ENCODE measurements at places on chromosomes 12 and 14.

GRCh38 chr14:61812347-61813095, 50.3 kb downstream of the SNAPC1 start:
- peak; percentile 47 for DNase-seq

DNA sequence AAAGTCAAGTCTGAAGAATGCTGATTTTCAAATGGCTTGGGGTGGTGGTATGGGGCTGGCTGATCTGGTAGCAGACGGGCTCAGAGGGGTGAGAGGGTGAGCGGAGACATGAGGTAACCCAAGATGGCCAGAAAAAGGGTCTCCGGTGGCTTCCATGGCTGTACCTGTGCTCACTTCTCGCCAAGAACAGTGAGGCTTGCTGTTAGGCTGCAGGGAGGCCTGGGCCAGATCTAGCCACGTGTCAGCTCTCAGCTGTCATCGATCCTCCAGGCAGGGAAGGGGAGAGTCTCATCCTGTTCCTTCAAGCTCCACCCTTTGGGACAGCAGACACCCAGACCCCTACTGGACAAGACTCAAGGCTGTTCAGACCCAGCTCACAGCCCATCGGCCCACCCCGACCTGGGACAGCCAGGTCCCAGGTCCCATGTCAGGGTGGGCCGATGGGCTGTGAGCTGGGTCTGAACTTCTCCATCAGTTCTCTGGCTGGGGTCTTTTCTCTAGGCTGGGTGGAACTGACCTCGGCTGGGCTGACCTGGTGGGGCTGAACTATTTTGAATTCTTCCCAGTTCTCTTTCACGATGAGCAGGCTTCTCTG, 9.0 kb downstream of the LRTM2 start:
- DNase-seq, result no peak

DNA sequence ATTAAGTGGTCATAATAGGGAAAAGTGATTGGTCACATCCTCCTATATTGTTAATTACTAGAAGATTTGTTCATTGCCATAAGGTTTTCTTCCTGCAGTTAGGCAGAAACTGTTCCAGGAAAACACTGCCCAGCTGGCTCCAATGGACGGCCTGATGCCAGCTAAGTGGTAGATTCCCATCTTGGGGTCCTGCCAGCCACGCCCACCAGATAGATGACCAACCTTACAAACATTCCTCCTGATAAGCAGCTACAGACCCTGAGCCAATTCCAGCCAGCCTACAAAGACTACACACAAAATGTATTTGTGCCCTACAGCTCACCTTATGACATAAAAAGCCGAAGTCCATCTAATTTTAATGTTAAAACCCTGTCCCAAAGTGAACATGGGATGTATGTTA, 685.9 kb upstream of the USP15 start:
- no peak for DNase-seq

DNA sequence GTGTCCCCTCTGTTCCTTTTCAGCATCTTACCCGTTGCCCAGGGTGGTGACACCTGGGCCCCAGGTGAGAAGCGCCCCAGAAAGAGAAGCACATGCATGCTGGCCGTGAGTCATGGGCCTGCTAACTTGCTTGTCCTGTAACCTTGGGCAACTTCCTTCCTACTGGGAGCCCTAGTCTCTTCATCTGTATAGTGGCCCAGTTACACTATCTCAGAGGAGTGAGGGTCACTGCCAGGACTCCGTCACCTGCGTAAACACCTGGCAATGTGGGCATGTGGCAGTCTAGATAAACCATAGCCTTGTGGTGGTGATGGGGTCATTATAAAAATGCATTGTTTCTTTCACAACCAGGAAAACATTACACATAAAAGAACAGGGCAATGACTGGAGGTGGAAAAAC, 125.2 kb downstream of the SLC25A47 start:
- DNase-seq, result no peak

DNA sequence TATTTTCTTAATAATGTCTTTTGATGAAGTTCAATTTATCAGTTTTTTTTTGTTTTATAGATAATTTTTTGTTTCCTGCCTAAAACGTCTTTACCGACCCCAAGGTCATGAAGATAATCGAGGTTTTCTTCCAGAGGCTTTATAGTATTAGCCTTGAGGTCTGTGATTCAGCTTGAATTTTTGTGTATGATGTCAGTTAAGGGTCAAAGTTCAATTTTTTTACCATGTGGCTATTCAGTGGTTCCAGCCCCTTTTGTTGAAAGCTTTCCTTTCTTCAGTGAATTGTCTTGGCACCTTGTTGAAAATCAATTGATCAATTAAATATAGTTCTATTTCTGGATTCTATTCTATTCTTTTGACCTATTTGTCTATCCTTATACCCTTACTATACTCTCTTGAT, 3.2 kb upstream of the MGST1 start:
- no peak for DNase-seq

- peak; percentile 68 for DNase-seq
Measured at GRCh38 chr14:91380610-91381371, 36.8 kb downstream of the CCDC88C start.

- DNase-seq, result no peak
Measured at GRCh38 chr12:109288571-109288970, 20.5 kb downstream of the FOXN4 start.

DNA sequence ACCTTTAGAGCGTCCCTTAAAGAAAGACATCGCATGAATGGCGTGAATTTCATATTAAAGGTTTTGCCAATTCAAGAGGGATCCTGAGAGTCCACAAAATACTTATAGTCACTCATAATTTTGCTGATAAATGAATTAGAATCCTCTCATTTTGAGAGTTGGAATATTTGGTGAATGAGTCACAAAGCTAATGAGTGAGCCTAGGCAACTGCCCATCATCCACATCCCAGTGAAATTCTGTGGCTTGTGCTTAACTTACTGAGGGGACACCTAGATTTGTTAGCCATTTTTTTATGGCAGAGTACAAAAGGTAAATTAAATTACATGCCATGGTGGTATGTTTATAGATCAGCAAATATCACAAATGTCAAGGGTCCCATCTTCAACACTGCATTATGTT, 12.7 kb upstream of the NOXRED1 start:
- DNase-seq, result no peak

GRCh38 chr12:72148709-72149108, 123.5 kb upstream of the TRHDE start:
- no peak for DNase-seq

GRCh38 chr12:105330283-105330930, at the start of gene C12orf75:
Gene C12orf75, plus strand, starts transcription at chr12:105330691. Its CDS starts 201 bp downstream, at chr12:105330892.
- peak; percentile 89 for DNase-seq

GRCh38 chr12:130419116-130419515, 81.4 kb downstream of the PIWIL1 start:
- DNase-seq, result no peak

- no peak for DNase-seq
Measured at GRCh38 chr12:54590978-54591591, 2.6 kb upstream of the PPP1R1A start.

DNA sequence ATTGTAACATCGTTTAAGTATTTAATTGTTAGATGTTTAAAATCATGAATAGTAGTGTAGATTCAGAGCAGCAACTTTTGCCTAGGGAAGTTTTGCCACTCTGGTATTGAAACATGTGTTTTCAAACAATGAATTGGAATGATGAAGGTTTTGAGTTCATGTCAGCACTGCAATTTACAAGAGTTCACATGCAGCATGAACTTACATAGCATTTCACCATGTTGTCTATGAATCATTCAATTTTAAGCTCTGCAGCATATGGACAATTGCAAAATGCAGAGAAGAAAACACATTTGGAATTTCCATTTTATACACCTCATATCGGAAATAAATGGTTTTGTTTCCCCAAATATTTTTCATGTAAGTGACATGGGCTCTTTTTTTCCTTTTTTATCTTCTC, 170.7 kb upstream of the CDKN3 start:
- DNase-seq, result no peak
